Stimulated activated CD8-positive, alpha-beta memory T cell treated with anti-CD3 and anti-CD28 coated beads, Interleukin-4, amount 100 ng/mL, for 4 hours (primary cell): ENCODE measurements at places on chromosomes 13 and 19.

- no peak for DNase-seq
Observed at GRCh38 chr19:10601999-10602329, 14.9 kb upstream of the AP1M2 start.

- no peak for DNase-seq
Observed at GRCh38 chr13:23025864-23026608, 154.7 kb upstream of the SGCG start.

DNA sequence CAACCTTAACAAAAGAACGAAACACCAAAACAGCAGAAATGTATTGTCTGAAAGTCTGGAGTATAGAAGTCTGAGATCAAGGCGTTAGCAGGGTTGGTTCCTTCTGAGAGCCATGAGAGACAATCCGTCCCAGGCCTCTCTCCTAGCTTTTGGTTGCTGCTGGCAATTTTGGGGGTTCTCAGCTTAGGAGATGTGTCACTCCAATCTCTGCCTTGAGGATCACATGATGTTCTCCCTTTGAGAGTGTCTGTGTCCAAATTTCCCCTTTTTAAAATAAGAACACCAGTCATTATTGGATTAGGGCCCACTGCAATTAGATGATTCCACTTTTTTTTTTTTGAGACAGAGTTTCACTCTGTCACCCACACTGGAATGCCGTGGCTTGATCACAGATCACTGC is 10.1 kb downstream of the KCNN1 start:
- DNase-seq, result no peak

- DNase-seq, result no peak
Observed at GRCh38 chr13:94480672-94481145, 1.2 kb upstream of the DCT start.

GRCh38 chr19:5628919-5629481 is 6.1 kb downstream of the SAFB start:
- DNase-seq, result no peak

- no peak for DNase-seq
Observed at GRCh38 chr19:33440682-33441081, 67.2 kb downstream of the CEBPG start.

DNA sequence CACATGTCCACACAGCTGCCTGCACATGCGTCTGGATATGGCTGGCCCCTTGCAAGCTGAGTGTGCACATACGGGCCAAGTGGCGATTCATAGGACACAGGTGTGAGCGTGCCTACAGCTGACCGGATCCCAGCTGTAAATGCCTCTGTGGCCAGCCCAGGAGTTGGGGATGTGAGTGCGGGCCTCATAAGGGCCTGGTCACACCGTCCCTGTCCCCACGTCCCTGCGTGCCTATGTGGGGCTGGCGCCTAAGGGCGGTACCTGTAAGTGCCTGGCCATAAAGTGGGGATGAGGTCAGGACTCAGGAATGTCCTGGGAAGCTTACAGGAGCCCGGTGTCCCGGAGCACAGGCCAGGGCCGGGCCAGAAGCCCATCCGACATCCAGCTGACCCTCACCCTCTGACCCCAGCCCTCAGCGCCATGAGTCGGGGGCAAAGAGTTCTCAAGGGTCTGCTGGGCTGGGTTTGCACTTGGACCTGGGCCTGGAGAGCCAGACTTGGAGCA is 1.3 kb upstream of the ARHGAP45 start:
- no peak for DNase-seq

- no peak for DNase-seq
Observed at GRCh38 chr13:49410477-49410876, 33.4 kb downstream of the CAB39L start.

DNA sequence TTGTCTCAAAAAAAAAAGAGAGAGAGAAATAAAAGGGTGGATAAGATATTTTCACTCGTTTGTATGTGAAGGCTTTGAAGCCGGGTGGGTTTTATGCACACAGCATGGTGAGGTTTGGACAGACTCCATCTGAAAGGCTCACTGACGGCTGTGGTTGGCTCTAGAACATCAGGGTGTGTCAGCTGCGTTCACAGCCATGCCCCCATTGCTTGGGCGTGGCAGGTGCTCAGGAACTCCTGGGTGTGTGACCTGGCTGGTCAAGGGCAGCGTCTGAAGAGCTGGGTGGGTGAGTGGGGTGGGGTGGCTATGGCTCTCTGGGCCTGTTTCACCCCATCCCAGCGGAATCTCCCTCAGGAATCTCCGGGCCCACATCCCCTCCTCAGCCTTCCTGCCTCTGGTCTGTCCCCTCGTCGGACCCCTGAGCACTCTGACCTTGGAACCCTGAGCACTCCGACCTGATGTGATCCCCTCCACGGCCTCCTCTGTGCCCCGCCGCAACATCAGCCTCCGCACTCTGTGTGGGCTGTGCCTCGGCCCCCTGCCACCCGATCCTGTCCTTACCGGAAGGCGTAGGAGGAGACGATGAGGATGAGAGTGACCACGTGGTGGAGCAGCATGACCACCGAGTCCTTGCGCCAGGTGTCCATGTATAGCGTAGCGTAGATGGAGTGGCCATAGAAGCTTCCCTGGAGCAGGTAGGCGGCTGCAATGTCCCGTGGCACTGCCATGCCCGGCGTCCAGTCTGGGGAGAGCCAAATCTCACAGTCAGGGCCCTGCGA is 12.2 kb downstream of the CERS1 start:
- no peak for DNase-seq
